Stimulated activated CD4-positive, alpha-beta T cell treated with anti-CD3 and anti-CD28 coated beads, TNF-alpha, amount 100 ng/mL, for 1 hour (primary cell): ENCODE measurements at places on chromosomes 5 and 9.

GRCh38 chr9:90137801-90138200, 504.8 kb downstream of the DIRAS2 start:
- DNase-seq: no peak

DNA sequence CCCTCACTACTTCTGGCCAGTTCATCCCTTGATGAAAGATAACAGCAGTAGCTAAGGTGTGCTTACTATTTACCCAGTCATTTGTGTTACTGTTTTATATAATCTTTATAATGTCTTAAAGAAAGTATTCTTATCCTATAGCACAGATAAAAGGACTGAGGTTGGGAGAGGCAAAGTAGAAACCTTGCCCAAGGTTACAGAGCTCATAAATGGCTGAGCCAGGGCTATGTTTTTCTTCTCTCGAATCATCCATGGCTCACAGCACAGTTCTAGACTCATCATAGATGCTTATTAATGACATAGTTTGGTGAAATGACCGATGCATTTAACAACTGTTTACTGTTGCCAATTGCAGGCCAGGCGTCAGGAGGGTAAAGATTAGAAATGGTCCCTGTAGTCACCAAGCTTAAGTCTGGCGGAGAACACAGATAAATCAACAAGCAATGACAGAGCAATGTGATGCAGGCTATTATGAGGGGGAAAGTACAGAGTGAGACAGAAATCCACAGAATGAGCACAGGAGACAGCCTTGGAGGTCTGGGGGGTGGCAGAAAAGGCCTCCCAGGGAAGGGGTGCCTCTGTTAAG, 65.6 kb upstream of the ZNF622 start:
- no peak for DNase-seq

DNA sequence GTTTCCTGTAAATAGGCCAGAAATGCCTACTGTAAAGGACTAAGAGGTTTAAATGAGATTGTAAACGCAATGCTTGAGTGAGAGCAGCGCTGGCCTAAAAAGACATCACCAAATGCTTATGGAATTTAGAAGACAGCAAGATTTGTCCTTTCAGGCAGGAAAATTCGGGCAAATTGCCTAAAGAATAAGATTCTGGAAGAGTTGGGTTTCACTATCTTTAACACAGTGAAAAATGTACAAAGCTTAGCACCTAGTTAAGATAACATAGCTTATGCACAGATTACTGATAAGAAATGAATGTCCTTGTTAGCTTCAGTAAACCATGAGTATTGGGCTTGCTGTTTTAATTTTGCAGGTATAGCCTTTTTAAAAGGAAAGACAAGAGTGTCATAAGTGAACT, 4.7 kb downstream of the FKBP15 start:
- DNase-seq: no peak

- DNase-seq: no peak
Measured at GRCh38 chr5:139955616-139956273, 87.4 kb downstream of the NRG2 start.

DNA sequence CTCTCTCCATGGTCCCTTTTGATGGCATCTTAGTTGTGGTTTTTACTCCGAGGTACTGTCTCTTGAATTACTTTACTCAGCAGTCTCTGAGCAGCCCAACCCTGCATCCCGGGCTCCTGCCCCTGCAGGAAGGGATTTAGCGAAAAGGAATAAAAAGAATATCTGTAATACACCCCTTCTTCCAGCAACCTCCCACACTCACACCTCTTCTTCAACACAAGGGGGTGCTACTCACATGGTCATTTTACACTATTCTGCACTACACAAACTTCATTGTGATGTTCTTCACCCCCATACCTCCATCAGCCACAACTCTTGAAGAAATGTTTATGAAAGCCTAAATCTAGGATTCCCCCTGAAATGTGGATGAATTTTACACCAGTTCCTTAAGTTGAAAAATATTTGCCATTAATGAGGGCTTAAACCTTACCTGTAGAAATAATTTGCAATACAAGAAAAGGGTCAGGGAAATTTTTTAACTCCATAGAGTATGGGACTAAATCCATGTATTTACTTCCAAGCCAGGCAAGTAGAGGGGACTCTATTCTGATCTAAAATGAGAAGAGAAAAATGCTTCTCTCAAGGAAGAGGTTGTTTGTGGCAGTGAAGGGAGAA, 26.0 kb downstream of the TPD52L3 start:
- no peak for DNase-seq

GRCh38 chr5:133825631-133826289, 142.7 kb downstream of the C5orf15 start:
- DNase-seq: no peak

GRCh38 chr9:133342570-133342969, 5.4 kb downstream of the MED22 start:
- DNase-seq: no peak

DNA sequence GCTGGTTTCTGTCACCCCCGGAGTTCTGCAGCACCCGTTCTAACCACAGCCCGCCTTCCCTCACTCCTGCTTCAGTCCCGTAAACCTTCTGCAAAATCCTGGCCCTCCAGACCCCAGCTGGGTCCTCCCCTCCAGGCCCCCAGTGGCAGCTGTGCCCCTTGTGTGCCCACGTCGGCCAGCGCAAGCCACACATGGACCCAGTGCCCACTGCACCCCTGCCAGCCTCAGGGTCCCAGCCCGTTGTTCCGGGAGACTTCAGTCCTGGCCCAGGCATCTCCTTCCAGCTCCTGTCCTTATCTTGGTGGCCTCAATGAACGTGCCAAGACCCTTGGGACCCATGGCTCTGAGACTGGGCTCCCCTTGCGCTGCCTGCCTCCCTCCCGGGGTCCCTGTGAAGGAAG, 43.2 kb downstream of the EXD3 start:
- DNase-seq: no peak

DNA sequence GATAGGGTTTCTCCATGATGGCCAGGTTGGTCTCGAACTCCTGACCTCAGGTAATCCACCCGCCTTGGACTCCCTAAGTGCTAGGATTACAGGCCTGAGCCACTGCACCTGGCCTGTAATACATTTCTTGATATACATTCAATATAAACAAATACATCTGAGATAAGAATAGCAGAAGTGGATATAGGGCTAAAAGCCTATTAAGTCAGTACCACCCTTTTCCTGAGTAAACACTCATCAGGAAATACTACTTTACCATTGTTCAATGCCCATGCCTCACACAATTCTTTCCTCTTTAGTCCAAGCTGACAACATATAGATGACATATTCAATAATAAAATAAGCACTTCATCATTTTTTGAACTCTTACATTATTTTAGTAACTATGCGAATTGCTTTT, 64.8 kb downstream of the MRPS27 start:
- DNase-seq: no peak

DNA sequence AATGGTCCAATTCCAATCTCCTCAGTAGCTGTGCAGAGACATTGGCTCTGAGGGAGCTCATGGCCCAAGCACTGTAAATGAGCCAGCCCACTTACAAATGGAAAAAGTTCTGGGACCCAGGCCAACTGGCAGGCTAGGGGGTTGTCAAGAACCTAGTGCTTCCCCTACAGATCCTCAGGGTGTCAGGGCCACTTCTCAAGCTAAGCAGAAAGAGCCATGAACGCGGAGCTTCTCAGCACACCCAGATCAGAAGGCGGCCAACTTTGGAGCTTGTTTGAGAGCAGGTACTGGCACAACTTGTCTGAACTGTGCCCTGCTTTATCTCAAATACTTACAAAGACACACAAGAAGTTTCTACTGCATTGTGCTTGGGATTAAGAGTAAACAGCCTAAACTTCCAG, 17.5 kb downstream of the TLE1 start:
- DNase-seq: no peak

- DNase-seq: no peak
Measured at GRCh38 chr9:37096628-37097027, 23.7 kb upstream of the ZCCHC7 start.

- DNase-seq: no peak
Measured at GRCh38 chr5:139960723-139961383, 82.2 kb downstream of the NRG2 start.

DNA sequence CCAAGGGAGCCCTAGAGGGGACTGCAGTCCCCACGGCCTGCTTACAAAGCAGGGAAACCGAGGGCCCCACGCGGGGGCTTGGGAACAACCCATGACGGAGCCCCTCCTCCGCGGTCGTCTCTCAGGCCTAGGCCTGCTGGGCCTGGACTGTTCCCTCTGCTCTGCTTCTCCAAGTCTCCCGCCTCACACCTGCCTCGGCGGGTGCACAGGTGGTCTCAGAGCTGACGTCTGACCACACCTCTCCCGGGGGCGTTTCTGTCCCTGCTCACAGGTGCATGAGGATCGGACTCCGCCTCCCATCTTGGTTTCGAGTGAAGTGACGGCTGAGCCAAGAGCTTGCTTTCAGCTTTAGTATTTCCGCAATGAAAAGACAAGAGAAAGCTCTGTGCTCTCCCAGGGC, 72.1 kb downstream of the MRPL36 start:
- no peak for DNase-seq

DNA sequence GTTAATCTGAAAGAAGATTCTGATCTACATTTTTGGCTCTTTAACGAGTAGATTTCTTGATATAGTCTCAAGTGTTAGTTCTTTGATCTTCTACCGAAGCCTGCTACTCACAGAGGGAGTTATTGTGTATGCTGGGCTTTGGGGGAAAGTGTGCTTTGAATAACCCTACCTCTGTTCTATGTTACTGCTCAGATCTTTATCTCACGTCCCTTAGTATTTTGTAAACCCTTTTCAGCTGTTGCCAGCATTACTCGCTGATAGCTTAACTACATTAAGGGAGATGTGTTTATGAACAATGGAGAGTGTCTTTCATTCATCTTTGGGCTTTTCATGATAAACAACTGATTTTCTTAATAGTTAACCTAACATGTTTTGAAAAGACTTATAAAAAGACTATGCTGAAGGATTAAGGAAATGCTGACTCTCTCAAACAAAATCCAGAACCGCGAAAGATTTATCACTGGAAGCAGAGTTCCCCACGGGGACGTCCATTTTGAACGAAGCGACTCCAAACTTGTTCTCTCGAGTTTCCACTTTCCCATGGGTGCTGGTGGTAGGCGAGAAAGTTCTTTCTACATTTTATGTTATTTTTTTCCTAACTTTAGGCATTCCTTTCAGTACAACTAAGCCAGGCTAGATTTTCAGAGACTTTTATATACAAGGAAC, 27.9 kb upstream of the ALDH1A1 start:
- DNase-seq: no peak

DNA sequence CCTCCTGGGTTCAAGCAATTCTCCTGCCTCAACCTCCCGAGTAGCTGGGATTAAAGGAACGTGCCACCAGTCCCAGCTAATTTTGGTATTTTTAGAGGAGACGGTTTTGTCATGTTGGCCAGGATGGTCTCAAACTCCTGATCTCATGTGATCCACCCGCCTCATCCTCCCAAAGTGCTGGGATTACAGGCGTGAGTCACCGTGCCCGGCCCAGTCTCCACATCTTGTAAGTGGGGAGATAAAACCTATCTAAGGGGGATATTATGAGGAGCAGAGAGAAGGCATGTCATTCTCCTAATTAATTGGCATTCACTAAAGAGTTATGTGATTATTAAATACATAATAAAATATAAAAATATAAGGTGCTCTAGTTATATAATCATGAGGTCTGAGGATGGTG, 94.1 kb upstream of the BOD1 start:
- DNase-seq: no peak

DNA sequence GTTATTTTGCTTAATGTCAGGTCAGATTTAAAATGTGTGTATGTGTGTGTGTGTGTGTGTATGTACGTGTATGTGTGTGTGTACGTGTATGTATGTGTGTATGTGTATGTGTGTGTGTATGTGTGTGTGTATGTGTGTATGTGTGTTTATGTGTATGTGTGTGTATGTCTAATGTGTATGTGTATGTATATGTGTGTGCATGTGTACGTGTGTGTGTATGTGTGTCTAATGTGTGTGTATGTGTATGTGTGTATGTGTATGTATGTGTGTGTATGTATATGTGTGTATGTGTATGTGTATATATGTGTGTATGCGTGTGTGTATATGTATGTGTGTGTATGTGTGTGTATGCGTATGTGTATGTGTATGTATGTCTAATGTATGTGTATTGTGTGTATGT, 125.1 kb upstream of the PHYKPL start:
- DNase-seq: no peak

DNA sequence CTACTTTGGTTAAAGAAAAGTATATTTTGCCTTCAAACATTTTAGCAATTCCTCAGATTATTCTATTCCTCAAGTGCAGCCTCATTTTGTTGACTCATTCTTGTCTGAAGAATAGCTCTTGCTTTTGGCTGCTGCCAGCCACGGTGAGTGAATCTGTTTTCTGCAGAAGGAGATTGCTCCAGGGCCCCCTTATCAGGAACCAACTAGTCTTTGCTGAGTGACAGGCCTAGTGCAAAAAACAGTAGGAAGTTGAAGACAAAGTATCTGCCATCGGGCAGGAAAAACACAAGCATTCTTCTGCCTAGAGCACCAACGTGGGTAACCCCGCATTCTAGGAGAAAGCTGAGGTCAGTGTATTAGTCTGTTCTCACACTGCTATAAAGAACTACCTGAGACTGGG, 42.3 kb downstream of the ZNF883 start:
- DNase-seq: no peak

DNA sequence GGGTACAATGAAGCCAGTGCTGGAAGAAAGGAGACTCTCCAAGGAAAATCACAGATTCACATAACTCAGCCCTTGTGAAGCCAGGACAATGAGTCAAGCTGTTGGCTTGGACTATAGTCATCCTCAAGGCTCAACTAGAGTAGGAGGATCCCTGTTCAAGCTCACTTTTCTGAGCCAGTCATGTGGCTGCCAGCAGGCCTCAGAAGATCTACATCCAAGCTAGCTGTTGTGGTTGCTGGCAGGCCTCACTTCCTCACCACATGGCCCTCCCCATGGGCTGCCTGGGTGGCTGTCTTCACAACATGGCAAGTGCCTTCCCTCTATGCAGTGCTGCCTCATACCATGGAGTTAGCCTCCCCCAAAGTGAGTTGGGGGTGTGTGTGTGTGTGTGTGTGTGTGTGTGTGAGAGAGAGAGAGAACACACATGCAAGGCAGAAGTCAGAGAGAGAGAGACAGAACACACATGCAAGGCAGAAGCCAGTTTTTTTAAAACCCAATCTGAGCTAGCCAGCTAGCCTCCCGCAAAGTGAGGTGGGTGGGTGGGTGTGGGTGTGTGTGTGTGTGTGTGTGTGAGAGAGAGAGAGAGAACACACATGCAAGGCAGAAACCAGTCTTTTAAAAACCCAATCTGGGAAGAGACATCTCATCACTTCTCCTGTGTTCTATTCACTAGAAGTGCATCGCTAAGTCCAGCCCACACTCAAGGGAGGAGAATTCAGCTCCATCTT, 17.1 kb downstream of the SCAI start:
- peak; percentile 51 for DNase-seq

- DNase-seq: no peak
Measured at GRCh38 chr5:141186897-141187512, at the start of gene PCDHB9. Gene PCDHB9 (plus strand): TSS chr5:141187161. CDS start chr5:141187319, 158 bp downstream.

- DNase-seq: no peak
Measured at GRCh38 chr9:129093602-129094386, 12.9 kb downstream of the DOLPP1 start.

GRCh38 chr9:79592726-79593493, 21.1 kb downstream of the TLE4 start:
- no peak for DNase-seq

DNA sequence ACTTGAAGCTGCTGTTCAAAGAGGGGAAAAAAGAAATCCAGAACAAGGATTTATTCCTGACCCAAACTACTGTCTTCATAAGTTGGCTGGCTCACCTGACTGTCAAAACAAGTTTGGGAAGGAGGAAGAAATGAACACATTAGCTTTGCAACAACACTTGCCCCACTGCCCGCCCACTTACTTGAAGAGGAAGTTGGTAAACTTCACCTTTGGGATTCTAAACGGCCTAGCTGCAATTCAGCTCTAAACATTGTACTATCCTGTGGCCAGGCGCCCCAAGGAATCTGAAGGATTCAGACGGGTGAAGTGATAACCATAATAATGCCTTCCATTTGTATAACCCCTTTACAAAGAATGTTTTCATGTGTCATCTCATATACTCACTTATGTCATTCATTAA, 199.4 kb downstream of the ARRDC3 start:
- no peak for DNase-seq
